ENCODE measurements at places on chromosomes 3 and 15.
A peak's percentile ranks its signal among the peaks of the same experiment; 100 is the strongest.

DNA sequence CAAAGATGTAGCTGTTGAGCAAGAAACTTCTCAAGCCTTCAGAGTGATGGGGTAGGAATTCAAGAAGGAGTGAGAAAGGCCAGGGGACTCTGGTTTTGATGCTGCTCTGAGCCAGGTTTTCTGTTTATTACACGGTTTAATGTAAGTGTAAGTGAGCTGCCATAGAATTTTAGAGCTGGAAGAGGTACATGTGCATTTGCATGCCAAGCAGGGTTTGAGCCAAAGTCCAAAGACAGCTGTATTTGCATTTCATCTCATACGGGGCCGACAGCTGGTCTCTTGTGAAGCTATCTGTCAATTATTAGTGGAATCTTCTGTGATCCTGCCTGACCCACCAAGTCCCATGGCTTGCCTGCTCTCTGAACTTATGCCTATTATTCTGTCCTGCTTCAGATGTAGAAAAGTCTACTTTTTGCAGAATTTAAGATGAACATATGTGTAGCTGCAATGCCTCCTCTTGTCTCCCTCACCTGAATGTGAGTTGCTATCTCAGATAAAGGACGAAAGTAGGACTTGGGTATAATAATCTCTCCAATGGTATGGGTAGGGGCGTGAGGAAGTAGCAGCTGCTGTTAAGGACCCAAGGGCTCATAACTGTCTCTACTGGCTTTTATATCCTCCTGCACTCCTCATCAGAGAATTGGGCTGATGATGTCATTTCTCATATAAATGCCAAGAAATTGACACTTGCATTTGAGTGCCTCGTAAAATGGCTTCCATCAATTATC, 160.0 kb downstream of the SQOR start:
- DNase-seq = no peak

DNA sequence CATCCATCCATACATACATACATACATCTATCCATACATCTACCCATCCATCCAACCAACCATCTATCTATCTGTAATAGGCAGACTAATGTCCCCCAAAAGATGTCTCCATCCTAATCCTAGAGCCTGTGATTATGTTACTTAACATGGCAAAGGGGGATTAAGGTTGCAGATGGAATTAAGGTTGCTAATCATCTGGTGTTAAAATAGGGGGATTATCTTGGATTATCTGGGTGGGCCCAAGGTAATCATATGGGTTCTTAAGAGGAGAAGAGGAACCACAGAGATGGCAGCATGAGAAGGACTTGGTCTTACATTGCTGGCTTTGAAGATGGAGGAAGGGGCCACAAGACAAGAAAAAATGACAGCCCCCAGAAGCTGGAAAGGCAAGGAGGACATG, 14.7 kb upstream of the RPL29 start:
- no peak for DNase-seq

DNA sequence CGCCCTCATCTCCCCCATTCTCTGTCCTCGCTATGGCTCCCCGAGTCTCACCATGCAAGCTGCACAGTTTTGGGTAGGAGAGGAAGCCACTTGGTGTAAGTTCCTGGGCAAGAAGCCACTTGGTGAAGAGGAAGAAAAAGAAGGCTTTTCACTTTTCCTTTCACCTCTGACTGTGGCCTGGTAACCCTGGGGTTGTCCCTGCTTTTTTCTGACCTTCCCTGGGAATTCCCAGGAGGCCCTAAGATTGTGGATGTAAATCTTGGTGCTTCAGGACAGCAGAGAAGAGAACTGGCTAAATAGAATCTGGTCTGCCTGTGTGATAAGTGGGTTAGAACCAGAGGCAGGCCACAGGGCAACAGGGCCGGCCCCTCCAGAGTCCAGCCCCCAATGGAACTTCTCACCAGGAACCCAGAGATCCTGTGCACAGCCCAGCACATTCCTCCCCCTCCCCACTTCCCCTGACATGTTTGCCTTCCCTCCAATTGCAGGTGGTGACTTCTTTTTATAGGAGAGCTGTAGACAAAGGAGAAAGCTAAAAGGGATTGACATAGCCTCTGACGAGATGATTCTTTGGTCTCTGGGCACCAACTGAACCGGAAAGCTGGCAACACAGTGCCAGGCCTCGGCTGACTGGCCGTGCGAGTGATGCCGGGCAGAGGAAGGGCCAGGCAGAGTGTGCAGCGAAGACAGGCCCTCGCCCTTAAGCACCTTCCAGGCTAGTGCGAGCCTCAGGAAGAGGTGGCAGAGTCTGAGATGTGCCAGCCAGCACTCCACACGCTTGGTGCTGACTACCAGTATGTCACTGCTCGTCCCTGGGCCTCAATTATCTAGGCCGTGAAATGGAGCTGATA, 19.4 kb upstream of the SKOR1 start:
- DNase-seq = no peak

DNA sequence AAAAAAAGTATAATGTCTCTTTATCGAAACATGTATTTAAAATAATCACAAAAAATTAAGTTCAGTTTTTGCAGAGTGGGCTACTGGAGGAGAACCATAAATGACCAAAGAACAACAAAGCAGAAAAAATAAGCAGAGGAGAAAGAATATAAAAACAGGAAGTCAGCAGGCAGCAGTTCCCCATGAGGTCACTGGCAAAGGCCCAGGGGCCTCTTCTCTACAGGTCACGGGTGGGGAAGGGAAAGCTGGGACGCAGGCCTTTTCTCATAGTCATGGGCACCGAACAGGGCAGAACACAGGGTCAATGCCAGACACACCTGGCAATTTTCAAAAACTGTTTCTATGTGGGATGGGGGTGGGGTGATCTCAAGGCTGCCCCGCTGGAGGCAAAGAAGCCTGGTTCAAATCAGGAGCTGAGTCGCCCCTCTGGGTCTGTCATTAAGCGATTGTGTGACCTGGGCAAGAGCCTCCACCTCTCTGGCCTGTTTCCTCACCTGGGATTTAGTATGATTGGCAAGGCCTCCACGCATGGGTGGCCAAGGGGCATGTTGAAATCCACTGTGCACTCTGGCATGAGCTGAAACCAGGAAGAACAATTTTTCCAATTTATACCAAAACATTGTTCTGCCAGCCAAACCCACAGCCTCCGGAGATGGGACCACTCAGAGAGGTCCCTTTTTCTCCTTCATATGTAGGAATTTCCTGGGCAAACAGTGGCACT, 43.8 kb upstream of the UACA start:
- DNase-seq = no peak

GRCh38 chr3:181250714-181251113, 261.2 kb upstream of the DNAJC19 start:
- DNase-seq = no peak

DNA sequence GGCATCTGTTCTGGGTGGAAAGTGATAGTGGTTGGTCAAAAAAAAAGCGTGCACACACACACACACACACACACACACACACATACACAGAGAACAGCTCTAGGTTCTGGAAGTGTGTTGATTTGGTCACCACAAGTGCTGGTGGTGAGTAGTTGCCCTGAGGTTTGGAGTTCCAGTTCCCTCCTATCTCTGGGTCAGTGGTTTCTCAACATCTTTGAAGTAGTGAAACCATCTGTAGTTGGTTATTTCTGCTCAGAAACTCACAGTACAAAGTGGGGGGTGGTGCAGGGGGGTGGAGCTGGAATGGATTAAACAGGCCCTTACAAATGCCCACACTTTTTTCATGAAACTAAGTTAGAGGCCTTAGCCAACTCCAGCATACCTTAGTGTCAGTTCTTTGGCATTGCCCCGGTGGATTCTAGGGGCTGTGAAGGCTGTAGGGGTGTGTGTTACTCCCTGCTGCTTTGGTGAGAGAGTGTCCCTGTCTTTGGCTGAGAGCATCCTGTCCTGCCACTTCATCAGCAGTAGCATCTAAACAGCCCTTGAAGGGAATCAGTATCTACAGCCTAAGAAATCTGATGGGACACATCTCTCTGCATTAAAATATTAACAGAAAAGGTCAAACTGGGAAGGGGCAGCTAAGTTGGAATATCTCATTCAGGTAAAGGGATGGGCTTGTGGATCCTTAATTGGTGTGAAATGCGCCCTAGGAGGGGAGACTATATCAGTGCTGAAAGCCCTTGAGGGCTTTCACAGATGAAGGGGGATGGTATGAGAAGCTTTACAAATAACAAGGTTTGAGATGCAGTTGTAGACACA, 20.6 kb downstream of the SMAD3 start:
- DNase-seq = peak; percentile 92

GRCh38 chr3:177600411-177600810, 403.1 kb upstream of the TBL1XR1 start:
- DNase-seq = no peak

- no peak for DNase-seq
Measured at GRCh38 chr3:11168881-11169805, 14.8 kb downstream of the HRH1 start.

GRCh38 chr3:43723121-43723734, 32.5 kb downstream of the ABHD5 start:
- peak; percentile 76 for DNase-seq

DNA sequence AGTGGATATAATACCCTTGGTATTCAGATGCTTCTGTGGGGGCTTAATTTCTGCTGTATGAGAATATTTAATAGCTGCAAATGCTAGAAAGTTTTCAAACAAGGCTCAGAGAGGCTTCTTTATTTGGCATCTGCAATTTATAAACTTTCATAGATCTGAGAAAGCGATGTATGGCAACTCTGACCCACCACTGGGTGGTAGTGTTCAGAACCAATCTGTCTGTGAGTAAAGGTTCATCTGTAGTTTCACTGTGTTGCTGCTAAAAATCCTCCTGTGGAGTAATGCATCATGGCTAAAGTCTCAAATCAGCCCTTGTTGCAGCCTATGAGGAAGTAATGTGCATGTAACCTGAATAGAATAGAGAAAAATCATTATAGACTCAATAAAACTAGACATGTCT, 47.4 kb downstream of the CLSTN2 start:
- no peak for DNase-seq

GRCh38 chr3:73614419-73614818, 10.3 kb downstream of the PDZRN3 start:
- peak; percentile 94 for DNase-seq

GRCh38 chr15:38809621-38810020, 245.0 kb upstream of the RASGRP1 start:
- DNase-seq = peak; percentile 11

GRCh38 chr15:26711445-26711844, 61.4 kb downstream of the GABRB3 start:
- no peak for DNase-seq

DNA sequence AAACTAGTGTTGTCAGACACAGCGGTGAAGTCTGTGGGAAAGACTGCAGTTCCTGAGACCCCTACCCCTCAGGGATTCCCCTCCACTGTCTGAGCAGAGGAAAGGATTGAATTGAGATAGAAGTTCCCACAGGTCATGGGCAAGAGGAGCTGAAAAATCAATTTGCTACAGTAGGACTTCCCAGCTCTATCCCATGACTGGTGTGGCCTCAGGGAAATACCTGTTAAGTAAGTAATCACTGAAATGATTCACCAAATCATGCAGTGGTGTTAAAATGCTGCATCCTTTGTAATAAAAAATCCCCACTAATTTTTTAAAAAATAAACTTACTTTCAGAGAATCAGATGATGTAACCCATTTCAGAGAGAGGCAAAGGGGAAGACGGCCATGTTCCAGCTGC, 45.0 kb upstream of the SPRED1 start:
- peak; percentile 52 for DNase-seq

GRCh38 chr15:85899927-85900326, 105.2 kb upstream of the KLHL25 start:
- DNase-seq = no peak

GRCh38 chr3:130414457-130414856, 69.0 kb downstream of the COL6A5 start:
- DNase-seq = no peak

DNA sequence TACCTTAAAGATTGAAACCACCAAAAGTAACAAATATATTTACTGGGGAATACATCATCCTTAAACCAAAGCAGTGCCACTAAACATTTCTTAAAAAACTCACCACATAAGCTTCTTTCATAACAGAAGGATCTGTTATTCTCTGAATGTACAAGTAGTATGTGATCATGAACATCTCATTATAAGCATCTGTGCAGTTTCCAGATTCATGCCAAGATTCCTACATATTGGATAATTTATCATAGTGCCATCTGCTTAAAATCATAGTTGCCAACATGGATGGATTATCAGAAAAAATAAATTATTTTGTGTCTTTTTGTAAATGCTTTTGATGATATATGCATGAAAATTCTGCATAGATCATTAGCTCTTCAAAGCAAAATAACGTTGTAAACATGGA, 21.8 kb upstream of the BCHE start:
- no peak for DNase-seq

DNA sequence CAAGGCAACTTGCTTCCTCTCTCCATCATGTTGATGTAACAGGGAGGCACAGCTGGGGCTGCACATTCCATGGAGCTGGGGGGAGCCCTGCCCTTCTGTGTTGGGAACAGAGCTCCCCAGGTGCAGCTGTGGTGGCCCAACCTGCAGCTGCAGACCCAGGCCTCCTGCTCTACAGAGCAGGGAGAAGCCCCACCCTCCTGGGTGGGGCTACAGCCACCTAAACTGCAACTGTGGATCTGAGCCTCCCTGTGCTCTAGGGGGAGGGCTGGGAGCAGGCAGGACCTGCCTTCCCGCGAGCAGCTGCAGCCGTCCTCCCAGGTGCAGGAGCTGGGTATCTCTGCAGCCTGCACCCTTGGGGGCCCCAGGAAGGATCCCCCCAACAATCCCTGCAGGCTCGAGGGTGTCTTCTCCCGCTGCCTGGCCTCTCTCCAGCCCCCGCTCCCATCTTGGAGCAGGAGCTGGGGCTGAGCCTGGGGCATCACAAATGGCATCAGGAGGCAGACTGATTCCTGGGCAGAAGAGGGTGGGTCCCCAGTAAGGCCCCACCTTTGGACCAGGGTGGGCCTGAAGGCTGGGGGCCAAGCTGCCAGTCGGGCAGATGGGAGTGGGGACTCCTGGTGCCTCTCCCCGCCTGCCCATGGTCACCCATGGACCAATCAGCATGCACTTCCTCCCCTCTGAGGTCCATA, 7.4 kb downstream of the LRRC58 start:
- no peak for DNase-seq

DNA sequence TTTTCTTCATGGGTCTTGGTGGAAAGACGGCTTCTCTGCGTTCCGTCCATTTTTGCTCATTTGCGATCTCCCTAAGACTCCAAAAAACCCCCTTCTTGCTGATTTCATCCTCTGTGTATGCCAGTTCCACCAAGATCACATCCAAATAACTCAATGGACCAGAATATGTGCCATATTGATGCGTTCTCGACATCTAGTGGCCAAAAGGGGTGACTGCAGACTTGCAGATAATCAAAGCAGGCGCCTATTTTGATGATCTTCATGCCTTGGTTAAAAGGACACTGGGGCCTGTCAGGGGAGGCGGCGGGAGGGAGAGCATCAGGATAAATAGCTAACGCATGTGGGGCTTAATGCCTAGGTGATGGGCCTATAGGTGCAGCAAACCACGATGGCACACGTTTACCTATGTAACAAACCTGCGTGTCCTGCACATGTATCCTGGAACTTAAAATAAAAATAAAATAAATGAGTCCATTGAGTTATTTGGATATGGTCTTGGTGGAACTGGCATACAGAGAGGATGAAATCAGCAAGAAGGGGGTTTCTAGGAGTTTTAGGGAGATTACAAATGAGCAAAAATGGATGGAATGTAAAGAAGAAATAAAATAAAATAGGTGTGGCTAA, 104.2 kb upstream of the RAD18 start:
- peak; percentile 80 for DNase-seq

- peak; percentile 84 for DNase-seq
Measured at GRCh38 chr15:89023311-89023961, 64.8 kb upstream of the ABHD2 start.
